ENCODE measurements at places on chromosomes 7 and 10. TPM values are rescaled to one million over a fixed set of nuclear protein-coding genes. Genes with fewer than 3 reads are reported as not detected.

- H3K4me1 ChIP-seq = no peaks in the 10 kb centered on the region
- no peak for DNase-seq
- H3K4me3 ChIP-seq = no peak overlapping the region
These were observed 46.8 kb upstream of the CD36 start for GRCh38 chr7:80591654-80592053.

DNA sequence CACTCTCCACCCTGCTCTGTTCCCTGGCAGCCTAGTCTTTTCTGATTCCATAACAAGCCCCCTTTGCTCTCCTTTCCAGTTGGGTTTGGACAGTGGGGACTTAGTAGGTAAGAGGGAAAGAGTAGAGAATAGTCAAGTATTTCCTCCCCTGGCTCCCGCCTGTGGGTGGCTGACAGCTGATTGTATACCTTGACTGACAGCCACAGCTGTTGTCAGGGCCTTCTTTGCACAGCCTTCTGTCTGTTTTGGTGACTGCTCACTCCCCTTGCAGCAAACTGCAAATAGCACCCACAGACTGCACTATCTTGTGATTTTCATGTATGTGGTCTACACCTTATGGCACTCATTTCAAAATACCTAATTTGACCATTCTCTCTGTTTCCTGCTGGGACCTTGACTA lies 486.3 kb downstream of the ACTR3B start:
- no peaks in the 10 kb centered on the region for H3K4me1 ChIP-seq
- no peaks in the 10 kb centered on the region for H3K27me3 ChIP-seq
- no peaks in the 10 kb centered on the region for H3K36me3 ChIP-seq
- no peak overlapping the region for H3K27ac ChIP-seq
- H3K4me3 ChIP-seq = no peak overlapping the region
- DNase-seq = no peak

GRCh38 chr7:127807340-127807739 lies 155.3 kb downstream of the SND1 start:
- H3K4me3 ChIP-seq = no peak overlapping the region
- H3K4me1 ChIP-seq = no peaks in the 10 kb centered on the region
- DNase-seq = no peak
- no peaks in the 10 kb centered on the region for H3K27me3 ChIP-seq
- no peak overlapping the region for H3K27ac ChIP-seq

SEC61G gene
- total RNA-seq = 71.9 TPM

MSS51 gene
- 1.2 TPM for total RNA-seq

Data from pancreas (tissue), 10 donors.